Ecto neural progenitor cell (in vitro differentiated cells): ENCODE measurements at places on chromosomes 4 and X.

DNA sequence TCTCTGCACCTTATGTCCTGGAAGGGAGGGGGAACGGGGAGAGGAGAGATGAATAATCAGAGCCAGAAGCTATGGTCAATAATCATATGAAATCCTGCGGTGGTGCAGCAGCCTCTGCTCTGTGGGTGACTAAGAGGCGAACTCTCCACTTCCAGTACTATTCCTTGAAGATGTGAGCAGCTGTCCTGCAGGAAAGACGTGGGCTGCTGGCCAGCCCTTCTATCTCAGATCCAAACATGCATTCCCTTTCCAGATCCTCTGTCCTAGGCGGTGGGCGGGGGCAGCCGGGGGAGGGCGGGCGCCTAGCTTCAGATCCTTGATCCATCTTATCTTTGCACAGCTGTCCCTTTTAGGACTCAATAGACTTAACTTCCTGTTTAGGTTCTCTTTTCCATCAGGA lies 34.5 kb downstream of the SPINK2 start:
- peak; percentile 48 for DNase-seq

DNA sequence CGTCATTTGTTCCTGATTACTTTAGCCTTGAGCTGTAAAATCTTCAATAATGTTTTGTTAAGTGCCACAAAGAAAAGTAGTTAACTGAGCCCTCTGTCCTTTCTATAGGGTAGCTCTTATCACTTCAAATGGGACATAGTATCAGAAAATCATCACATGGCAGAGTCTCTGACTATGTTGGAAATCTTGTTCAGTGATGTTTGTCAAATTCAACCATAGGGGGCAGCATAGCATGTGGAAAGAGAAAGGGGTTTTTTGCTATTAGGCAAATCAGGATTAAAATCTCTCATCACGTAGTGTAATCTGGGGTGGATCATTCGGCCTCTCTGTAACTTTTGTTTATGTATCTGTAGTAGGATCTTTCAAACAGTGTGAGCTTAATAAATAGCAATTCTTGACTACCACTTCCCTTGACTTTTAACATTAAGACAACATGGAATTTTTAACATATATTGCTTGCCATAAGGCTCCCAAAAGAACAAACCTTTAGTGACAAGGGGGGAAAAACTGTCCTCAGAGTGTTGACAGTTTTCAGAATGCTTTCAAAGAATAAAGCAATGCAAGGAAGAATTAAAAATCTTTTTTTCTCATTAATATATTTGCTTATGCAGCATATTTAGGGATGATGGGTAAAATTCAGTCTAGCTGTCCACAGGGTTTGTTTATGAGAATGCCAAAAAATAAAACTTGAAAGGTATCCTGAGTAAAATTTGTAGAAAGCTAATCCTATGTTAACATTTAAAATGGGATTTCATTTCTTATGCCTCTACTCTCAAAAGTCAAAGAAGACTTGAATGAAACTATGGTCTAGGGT lies 127.2 kb downstream of the FBXW7 start:
- DNase-seq, result no peak

DNA sequence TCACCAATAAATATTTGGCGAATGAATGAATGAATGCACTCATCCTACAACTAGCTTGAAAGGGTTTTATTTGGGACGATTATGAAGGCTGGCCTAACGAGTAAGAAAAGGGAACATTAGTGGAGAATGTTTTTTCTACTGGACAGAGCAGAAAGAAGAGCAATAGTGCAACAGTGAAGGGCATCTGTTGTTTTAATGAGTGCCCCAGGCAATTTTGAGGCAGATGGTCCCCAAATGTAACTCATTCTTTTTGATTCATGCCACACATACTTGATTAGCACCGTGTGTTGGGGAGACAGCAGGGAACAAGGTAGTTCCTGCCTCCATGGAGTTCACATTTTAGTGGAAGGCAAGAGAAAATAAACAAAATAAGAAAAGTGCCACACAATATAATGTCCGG lies 22.7 kb upstream of the INTS6L start:
- DNase-seq, result no peak

GRCh38 chr4:156606554-156607477 lies 364.8 kb downstream of the PDGFC start:
- no peak for DNase-seq
